ENCODE measurements at places on chromosomes 7 and 10.

GRCh38 chr7:111531993-111532392 lies 30.3 kb downstream of the IMMP2L start:
- no peak for DNase-seq

- DNase-seq, result no peak
These were observed 2.0 kb downstream of the INSIG1 start for GRCh38 chr7:155299535-155300202.

DNA sequence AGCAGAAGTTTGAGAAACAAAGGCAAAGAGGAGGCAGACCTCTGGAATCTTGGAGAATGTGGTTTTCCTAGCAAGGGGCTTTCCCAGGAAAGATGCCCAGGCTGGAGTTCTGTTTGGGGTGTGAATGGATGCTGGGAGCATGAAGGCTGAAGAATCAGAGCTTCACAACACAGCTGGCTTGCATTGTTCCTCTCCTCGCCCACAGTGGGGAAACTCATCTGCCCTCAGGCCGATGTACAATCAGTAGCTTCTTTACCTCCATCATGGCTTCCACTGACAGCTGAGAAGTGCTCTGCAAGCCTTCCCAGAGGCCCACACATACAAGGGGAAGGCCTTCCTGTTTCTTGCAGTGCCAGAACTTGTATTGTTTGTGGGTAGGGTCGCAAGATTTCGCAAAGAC lies 90.8 kb upstream of the HECTD2 start:
- DNase-seq, result no peak

DNA sequence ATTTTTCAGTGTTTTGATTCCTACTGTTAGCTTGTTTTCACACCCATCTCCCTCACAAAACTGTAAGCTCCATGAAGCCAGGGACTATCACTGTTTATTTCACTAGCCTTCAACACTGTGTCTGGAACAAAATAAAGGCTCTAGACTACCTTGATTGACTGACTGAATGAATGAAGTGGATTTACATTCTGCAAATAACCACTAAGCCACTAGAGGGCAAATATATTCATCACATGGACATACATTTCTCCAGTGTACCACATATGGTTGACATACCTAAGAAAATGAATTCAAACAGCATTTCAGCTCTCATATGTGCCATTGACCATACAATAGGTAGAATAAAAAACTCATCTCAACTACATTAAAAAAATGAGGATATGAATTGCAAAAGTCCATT lies 185.9 kb downstream of the RAB11FIP2 start:
- peak; percentile 40 for DNase-seq

DNA sequence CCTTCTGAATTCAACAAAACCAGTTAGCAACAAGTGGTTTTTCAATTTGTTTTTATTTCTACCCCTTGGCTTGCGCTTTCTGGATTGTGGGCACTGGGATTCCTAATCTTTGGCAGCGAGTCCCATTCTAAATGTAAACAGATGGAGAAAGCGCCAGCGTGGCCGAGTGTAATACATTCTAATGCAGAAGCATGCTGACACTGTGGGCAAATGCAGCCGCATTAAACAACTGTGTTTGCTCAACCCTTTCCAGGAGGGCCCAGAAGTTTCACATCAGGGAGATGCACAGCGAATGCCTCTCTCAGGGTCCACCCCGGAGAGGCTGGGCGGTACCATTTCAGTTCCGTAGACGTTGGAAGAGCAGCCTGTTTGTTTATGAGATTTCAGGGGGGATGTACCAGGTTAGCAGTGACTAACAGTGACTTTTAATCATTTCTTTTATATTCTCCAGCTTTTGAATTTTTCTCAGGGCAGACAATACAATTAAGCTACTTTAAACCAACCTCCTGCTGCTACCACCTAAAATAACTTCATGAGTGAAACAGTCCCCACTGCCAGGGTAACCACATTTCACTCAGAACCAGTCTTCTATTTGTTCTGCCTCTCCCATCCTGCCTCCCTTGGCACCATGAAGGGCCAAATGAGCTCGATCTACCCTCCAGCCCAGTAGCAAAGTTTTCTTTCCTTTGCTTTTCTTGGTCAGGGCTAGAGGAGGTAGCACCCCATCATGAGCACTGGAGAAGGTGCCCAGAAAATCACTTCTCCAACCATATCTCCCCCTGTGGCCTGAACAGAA lies 164.2 kb upstream of the ITGB1 start:
- peak; percentile 96 for DNase-seq

- no peak for DNase-seq
These were observed 23.6 kb upstream of the PDLIM1 start for GRCh38 chr10:95314192-95314918.

DNA sequence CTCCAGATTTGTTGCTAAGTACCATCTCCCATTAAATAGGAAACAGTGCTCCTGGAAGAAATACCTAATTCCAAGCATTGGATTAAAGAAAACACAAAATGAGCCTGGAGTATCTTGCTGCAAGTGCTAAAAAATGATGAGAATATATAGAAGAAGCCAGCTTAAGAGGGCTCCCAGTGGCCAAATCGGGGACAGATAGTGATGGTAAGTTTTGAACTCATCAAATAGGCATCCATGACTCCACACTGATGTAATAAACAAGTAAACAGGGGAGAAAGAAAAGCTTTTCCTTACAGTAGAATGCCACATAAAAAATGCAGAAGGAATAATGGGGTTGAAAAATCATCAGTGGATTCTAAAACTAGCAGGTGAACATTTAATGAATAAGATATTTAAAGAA lies 72.4 kb downstream of the CTTNBP2 start:
- DNase-seq, result no peak

DNA sequence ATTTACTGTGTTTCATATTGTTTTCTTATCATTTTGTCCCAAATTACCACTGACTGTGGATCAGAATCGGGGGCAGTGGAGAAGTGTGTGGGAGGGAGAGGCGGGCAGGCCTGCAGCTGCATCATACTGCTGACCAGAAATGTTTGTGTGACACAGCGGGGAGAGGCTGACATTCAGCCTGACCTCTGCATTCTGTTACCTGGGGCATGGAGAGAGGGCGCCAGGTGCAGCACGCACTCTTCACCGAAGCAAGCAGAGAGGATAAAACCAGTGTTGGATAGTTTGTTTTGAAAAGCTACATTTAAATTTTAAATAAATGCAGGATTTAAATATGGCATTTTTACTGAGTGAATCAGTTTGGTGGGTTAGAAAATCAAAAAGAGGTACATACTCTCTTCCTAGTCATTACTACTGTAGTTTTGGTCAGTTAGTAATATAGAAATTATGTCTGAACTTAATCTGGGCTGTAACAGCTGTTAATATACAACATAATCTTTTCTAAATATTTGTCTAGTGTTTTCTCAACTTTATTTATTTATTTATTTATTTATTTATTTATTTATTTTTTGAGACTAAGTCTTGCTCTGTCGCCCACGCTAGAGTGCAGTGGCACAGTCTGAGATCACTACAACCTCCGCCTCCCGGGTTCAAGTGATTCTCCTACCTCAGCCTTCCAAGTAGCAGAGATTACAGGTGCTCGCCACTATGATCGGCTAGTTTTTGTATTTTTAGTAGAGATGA lies 8.8 kb upstream of the STMP1 start:
- DNase-seq, result no peak

DNA sequence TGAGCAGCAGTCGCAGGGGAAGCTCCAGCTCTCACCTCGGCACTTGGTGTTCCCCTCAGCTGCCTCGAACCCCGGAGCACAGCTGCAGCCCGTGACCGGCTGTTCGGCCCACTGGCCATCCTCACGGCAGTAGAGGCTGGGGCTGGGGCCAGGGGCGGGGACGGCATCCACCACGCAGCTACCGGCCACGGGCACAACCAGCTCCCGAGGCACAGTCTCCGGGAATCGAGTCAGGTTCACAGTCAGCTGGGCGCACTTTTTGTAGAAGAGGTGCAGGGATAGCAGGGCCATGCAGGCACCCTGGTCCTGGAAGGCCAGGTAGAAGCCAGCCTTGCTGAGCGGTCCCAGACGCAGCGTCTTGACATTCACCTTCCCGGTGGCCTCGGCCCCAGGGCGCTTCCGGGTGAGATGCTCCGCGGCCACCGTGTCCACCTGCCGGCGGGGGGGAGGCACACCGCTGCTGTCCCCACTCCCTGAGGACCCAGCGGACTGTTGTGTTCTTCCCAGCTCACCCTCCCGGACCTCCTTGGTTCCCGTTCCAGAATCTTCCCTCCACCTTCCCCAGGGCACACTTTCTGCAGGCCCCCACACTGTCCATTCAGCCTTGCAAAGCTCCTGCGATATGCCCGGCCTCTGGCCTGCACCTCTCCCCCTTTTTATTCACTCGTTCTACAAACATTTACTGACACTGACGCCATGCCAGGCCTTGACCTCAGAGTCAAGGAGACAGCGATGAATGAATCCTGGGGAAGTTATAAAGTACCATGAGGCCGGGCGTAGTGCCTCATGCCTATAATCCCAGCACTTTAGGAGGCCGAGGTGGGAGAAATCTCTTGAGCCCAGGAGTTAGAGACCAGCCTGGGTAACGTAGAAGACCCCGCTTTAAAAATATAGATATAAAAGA lies 4.8 kb downstream of the EPHB4 start:
- DNase-seq, result no peak

DNA sequence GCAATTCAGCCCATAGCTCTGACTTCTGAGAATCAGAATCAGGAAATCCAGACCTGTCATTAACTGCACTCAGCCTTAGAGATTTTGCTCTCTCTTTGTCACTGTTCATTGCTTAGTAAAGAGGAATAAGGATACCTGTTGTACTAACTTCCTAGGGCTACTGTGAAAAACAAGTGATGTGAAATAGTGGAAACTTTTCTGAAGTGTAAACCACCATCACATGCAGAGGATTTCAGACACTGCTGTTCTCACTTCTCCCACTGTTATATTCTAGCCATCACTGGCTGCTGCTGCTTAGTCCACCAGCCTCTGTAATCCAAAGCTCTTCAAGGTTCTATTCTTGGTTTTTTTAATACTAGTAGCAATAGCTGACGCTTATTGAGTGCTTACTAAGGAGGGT lies 129.6 kb upstream of the CCDC6 start:
- no peak for DNase-seq

- no peak for DNase-seq
These were observed 85.9 kb upstream of the AGBL3 start for GRCh38 chr7:134900166-134900982.

DNA sequence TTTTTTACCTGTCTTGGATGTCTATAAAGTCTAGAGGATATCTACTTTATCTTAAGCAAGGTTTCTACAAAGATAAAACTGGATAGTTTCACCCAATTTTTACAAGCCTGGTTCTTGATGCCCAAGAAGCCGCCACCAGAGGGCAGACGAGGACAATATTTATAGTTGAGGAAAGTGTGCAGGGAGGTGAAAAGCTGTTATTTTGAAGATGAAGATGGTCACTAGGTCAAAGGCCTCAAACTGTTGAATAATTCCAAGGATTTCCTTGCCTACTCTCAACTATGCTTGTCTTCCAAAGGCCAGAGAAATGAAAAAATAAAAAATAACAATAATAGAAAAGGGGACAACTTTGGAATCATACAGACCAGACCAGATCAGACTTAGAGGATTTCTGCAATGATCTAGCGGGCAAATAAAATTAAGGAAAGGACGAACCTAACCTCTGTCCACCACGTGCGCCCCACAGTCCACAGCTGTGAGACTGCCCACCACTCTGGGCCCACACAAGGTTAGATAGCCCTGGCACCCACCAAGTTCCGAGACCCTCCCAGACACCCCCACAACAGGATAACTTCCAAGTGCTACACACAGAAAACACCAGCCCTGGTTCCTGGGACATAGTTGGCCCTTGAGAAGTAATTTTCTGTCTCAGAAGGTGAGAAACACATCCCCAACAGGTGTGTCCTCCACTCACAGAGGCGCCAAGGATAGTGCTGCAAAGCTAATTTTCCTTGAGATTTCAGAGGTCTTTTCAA lies 2.8 kb downstream of the PKD1L1 start:
- DNase-seq, result peak; percentile 53

- DNase-seq, result no peak
These were observed 116.4 kb upstream of the ITGB1 start for GRCh38 chr10:33074443-33074842.

- no peak for DNase-seq
These were observed 285.4 kb upstream of the MKI67 start for GRCh38 chr10:128411643-128412042.

DNA sequence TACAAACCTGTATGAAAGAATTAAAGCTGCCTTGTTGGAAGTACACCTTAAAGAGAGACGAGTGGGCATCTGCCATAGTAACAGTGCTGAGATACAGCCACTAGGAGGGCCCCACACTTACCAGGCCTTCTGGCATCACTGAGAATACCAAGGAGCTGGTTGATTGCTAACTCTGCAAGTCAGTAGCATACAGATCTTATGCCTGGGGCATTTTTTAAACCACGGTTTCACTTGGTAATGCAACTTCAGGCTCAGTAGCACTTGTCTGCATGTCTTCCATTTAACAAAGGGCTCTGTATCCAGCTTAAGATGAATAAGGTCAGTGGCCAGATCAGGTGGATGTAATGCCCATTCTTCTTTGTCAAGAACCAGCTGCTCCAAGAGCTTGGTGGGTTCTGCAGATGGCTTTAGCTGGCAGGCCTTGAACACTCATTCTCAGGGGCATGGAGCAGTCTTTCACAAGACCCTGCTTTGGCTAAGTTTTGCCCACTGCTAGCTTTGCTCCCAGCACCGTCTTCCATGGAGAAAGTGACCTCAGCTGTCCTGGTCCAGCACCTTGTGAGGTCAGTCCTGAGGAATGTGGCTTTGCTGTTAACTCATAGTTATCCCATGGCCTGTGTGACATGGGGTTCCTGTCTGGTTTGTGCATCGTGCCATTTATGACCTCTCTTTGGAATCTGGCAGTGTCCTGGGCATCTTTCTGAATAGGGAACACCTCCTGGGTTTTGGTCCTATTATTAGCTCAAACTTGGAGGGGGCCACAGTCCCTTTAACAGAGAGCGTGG lies 68.1 kb downstream of the BMPER start:
- DNase-seq, result no peak

- peak; percentile 78 for DNase-seq
These were observed 150.1 kb downstream of the PLPP4 start for GRCh38 chr10:120607016-120607709.

DNA sequence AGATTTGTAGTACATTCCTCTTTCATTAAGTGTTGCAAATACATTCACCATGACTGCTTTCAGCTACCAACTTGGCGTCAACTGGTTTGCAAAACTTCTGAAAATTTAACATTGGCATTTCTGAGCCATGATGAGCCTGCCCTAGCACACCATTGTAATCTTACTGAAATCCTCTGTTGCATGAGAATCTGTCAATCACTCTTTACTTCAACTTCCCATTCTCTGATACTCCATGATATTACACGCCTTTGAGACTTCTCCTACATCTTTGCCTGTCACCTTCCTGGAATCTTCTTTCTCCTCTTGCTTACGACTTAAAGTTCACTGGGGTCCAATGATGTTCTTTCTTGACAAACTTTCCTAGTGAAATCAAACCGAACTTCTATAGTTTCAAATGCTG lies 32.2 kb downstream of the EBLN1 start:
- no peak for DNase-seq

GRCh38 chr7:147249956-147250355 lies 1133.4 kb downstream of the CNTNAP2 start:
- DNase-seq, result no peak

Measured in fibroblast of skin of abdomen (primary cell).